Stimulated activated CD4-positive, alpha-beta T cell treated with anti-CD3 and anti-CD28 coated beads, Interleukin-1b, Interleukin-23, amount 100 ng/mL, for 24 hours (primary cell): ENCODE measurements at places on chromosomes 2 and 18.

DNA sequence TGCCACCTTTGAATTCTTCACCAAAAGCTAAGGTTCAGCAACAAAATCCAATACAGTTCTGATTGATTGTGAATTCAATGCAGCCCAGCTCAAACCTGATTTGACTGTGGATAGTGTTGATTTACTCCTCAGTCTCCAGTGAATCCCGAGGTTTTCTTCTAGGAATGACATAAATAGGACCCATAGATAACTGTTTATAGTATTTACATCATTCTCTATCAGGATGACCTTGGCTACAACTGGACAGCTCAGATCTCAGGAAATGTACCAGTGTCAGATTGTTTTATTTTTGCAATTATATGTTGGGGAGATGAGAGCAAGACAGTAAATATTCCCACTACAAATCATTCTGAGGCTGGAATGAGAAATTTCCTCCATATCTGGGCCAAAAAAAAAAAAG, 21.2 kb downstream of the RBM43 start:
- DNase-seq, result no peak

- DNase-seq, result no peak
Observed at GRCh38 chr2:175737722-175738361, 264.2 kb downstream of the LNPK start.

- DNase-seq, result no peak
Observed at GRCh38 chr18:79738581-79739439, 58.9 kb upstream of the KCNG2 start.

GRCh38 chr2:11446733-11447248, 19.2 kb downstream of the E2F6 start:
- no peak for DNase-seq

GRCh38 chr18:63963615-63964256, 6.1 kb upstream of the SERPINB8 start:
- peak; percentile 16 for DNase-seq

DNA sequence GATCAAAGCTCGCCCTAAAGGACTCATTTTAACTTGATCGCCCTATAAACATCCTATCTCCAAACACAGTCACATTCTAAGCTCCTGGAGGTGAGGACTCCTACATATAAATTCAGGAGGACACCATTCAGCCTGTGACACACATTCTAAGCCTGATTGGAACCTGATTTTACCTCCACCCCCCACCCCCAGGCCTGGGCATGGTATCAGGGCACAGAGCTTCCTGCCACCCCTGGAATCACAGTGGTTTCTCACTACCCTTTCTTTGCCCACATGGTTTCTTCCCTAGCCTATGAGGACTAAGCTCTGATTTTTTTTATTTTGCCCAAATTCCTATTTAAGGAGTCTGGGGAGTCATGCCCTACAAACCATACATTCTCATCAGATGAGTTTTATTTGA, 428.1 kb upstream of the ID2 start:
- no peak for DNase-seq

GRCh38 chr2:128374711-128375413, 56.2 kb upstream of the HS6ST1 start:
- DNase-seq, result no peak

DNA sequence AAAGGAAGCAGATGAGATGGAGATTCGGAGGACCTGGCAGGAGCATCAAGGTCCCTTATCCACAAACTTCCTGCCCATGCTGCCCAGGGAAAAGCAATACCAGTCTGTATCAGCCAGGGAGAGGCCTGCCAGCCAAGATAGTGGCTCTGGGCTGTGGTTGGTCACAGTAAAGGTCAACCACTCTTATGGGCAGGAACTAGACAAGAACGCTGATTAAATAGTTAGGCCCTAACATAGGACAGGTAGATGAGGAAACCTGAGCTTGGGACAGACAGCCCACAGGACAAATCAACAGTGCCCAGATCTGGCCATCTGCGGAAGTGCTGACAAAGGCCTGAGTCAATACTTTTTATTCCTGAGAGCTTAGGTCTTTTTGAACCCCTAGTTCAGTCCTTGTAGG, 10.7 kb downstream of the PSTPIP2 start:
- no peak for DNase-seq

DNA sequence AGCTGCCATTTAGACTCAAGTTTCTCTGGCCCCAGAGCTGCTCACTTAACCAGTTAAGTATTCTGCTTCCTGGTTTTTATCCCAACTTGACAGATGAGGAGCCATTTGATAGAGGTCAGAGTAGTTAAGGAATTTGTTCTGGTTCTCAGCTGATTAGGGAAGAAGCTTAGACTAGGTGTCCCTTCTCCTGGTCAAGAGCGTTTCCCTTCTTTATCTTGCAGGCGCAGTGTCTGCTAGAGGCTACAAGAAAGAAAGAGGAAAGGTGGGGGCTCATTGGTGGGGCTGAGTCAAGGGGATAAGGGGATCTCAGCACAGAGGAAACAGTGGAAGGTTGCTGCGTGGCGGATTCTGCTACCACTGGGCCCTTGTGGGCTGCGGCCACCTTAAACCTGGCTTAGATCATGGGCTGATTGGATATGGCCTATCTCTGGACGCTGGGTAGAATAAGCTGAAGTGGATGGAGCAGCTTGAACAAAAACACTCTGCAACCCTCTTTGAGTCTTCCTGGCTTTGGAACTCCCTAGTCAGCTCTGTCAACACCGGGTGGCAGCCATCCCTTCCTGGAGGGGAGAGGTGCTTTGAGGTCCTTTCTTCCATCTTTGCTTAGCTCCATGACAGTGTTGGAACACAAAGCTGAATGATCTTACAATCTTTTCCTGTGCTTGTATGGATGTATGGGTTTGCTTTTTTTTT, 70.8 kb downstream of the QPCT start:
- no peak for DNase-seq

DNA sequence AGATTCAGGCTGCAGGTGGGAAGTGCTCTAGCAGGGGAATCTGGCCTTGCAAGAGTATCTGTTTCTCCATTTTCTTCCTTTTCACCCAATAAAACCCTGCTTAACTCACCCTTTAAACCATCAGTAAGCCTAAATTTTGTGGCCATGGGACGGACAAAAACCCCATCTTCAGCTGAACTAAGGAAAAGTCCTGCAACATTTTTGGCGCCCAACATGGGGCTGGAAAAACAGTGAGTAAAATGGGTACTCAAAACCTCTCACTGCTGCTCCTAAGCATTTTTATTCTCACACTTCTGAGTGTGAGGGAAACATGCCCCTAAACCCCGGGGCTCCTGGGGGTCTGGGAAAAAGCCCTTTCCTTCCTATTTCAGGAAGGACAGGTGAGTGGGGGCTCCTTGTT, 414.3 kb downstream of the ZNF804A start:
- no peak for DNase-seq

DNA sequence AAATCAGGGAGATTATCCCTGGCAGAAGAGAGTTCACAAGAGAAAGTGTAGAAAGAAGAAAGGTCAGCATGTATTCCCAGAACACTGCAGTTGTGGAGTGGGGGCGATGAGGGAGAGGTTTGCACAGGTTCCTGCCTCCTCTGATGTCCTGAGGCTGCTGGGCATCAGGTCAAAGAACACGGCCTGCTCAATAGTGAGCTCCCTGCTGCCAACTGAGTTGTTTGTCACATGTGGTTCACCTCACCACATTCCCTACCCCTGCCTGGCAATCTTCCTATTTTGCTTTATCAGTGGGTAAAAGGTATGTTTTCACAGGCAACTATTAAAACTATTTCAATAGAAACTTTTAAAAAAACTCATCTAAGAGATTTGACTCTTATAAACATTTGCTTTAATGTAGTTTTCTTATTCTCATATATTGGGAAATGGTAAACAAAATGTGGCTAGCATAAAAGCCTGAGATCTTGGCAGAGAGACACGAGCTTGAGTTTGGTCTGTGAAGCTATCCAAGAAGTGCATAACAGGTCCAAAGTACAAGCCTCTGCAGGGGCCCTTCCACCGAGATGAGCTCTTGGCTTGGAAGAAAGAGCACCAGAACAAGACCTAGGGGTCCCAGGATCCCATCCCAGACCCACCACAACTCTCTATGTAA, 123.9 kb upstream of the SRD5A2 start:
- no peak for DNase-seq

- no peak for DNase-seq
Observed at GRCh38 chr2:18684206-18685038, 95.1 kb upstream of the NT5C1B start.

- DNase-seq, result no peak
Observed at GRCh38 chr2:190765386-190766173, 115.0 kb upstream of the GLS start.

DNA sequence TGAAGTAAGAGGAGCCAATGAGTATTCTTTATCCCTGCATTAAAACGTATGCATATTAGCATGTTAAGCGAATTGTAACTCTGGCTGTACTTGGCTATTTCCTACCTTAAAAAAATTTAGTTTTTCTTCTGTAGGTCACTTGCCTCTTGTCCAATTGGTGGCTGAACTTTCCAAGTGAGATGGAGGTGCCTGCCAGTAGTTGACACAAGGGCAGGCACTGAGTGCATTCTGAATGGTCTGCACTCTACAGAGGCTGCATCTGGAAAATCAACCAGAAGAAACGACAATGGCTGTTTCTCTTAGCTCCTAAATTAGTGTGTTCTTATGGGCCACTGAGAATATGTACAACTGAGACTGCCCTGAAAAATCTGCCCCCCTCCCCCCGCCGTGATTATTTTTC, 160.8 kb downstream of the PRPF40A start:
- DNase-seq, result no peak

DNA sequence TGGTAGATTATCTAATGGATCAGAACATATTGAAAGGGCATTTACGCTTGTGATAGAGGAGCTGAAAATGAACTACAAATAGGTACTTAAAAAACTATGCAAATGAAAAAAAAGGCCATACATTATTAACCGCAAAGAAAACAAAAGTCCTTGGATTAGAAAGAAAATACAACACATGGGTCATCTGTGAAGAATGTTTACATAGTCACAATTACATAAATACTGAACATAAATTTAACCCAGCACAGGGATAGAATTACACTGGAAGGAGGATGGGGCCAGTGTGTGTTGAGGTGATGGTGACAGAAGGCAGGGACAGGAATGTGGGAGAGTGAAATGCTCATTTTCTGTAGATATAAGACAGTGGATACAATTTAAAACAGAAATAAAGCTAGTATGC, 6.6 kb downstream of the NTSR2 start:
- no peak for DNase-seq

GRCh38 chr2:3222636-3223035, 155.0 kb downstream of the EIPR1 start:
- peak; percentile 26 for DNase-seq

- no peak for DNase-seq
Observed at GRCh38 chr2:119533560-119533959, 9.3 kb upstream of the SCTR start.

DNA sequence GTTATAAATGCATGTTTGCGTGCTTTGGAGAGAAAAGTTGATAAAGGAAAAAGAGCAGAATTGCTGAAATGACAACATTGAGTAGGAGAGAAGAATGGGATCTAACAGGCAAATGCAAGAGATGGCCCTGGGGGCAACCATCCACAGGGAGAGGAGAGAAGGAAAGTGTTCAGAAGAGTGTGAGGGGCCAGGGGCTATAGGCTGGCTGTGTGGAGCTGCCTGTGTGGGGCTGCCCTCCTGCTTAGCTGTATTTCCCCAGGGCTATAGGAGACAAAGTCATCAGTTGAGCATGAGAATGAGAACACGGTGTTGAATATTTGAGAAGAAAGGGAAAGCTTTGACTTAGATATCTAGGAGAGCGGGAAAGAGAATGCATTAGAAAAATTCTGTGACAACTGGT, 572.0 kb downstream of the SOX11 start:
- no peak for DNase-seq

DNA sequence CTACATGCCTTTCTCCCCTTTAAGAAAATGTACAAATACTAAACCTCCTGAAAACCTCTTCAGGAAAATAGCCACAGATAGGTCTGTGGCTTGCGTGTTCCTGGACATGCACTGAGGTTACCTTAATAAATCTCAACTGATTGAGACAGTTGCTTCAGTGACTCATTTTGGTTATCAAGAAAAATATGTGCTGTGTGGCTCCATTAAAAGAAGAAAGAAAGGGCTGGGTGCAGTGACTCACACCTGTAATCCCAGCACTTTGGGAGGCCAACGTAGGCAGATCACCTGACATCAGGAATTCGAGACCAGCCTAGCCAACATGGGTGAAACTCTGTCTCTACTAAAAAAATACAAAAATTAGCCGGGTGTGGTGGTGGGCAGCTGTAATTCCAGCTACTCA, 27.1 kb downstream of the CREG2 start:
- DNase-seq, result no peak

DNA sequence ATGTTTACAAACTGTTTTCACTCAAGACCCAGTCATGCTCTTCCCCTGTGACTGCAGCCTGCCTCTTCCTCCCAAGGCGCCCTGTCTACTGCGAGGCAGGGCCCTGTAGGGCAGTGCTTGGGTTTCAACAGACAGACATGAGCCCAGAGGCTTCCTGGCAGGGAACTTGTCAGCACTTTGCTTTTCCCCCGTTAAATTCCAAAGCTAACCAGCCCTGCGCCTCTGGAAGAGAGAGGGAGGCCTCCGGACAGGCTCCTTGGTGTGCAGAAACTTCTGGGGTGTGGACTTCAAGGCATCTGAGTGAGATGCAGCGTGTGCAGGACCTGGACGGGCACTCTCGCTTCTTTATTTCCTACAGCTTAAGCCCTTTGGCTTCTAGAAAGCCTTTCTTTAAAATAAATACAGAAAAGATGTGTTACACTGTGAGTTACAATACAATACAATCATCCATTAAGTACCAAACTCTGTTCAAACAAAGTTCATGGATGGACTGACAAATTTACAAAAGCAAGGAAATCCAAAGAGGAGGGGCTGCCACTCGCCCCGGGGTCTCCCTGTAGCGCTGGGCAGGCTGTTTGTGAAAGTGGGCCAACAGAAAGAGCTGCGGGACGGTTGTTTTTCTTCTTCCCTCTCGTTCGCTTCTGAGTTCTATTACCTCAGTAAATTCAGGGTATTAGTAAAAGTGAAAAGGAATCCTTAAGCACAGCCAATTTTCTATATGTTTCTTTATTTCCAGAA, 8.8 kb upstream of the ZNF516 start:
- no peak for DNase-seq
